ENCODE measurements at places on chromosomes 12 and 14.

- DNase-seq: no peak
These were observed 2.8 kb upstream of the CNIH1 start for GRCh38 chr14:54443981-54444380.

GRCh38 chr12:63779498-63780481, at the start of gene RXYLT1:
RXYLT1 (plus strand) TSS chr12:63779909; CDS start chr12:63779961, 52 bp downstream.
- DNase-seq: peak; percentile 86

GRCh38 chr12:119630223-119630780, 36.7 kb downstream of the TMEM233 start:
- DNase-seq: no peak

- no peak for DNase-seq
These were observed 122.9 kb downstream of the MYRFL start for GRCh38 chr12:69947897-69948296.

- DNase-seq: no peak
These were observed 185.8 kb upstream of the NUDT4 start for GRCh38 chr12:93191956-93192355.

- no peak for DNase-seq
These were observed 266.2 kb downstream of the RAD51B start for GRCh38 chr14:68085742-68086141.

- DNase-seq: peak; percentile 19
These were observed 19.9 kb downstream of the HRK start for GRCh38 chr12:116861320-116861719.

- no peak for DNase-seq
These were observed 12.6 kb downstream of the GIT2 start for GRCh38 chr12:109983432-109984142.

DNA sequence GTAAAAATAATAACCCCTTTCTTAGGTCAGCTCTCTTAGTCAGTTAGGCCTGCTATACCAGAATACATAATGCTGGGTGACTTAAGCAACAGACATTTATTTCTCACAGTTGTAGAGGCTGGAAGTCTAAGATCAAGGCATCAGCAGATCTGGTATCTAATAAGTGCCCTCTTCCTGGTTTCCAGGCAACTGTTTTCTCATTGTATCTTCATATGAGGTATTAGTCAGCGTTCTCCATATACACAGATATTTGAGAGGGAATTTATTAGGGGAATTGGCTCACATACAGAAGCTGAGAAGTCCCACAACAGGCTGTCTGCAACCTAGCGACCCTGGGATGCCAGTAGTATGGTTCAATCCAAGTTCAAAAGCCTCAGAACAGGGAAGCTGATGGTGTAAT, 896.0 kb downstream of the GALC start:
- no peak for DNase-seq

DNA sequence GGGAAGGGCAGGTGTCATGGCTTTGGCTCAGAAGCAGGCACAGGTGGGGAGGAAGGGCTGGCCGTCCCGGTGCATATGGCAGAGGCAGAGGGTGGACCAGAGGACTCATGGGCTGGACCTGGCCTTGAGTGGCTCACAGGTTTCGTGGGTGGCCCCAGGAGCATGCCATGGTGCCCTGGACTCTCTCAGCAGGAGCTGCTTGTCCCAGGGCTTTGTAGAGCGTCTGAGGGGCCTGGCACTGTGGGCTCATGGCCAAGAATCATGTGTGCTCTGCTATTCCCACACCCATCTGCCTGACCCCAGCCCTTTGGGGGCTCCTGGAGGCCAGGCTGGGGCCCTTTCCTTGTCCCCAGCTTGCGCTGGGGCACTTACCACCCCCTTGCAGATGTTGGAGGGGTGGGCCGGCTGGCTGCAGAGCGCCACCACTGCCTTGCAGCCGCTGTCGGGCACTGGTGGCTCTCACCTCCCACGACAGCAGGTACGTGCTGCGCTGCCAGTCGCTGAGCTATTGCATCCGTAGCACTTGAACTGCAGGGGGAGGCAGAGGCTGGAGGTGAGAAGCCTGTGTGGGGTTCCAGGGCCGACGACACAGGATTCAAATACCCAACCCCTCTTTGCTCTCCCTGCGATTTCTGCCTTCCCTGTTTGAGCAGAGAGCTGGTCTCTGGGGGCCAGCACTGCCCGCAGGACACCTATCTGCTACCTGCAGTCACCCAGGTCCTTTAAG, 187.4 kb upstream of the PRMT8 start:
- DNase-seq: no peak

GRCh38 chr14:104135904-104136471, 2.4 kb upstream of the KIF26A start:
- DNase-seq: no peak

- DNase-seq: no peak
These were observed 2.1 kb upstream of the USP44 start for GRCh38 chr12:95553197-95553943.

GRCh38 chr12:25716842-25717241, 163.8 kb upstream of the LMNTD1 start:
- DNase-seq: no peak

DNA sequence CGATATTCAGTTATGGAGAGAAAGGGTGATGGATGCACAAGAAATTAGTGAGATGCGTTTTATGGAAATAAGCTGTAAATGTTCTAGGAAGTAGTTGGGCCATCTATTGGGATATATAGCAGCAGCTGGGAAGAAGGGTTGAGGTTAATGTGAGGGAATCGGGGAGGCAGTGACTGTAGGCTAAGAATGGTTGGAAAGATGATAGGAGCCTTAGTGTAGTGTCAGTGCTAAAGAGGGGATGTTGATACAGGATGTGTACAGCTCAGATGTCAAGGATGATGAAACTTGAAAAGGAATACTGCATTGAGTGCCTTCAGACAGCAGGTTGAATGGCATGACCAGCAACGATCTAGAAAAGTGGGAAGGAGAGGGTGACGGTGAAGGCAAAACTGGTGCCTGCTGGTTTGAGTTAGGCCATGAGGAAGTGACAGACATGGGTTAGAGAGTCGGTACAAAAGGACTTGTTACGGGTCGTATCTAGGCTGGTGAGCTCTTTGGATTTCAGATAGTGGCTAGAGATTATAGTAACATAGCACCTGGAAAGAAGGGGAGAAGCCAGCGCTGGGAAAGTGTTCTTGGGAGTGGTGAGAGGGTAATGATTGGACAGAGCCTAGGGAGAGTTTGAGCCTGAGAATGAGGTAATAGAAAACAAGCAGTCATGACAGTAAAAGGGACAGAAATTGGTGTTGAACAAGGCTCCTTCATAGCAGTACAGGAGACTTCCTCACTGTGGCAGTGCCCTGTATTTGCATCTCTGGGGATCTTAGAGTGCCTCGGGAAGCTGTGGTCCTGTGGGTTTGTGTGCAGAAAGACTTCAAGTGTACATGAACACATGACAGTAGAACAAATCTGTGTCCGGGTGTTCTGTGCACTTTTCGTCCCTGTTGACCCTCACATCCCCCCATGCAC, 9.6 kb downstream of the MARS1 start:
- DNase-seq: no peak

- DNase-seq: peak; percentile 58
These were observed 1.9 kb downstream of the DUSP16 start for GRCh38 chr12:12560587-12561370.

- DNase-seq: no peak
These were observed 6.7 kb upstream of the STON2 start for GRCh38 chr14:81406863-81407262.

DNA sequence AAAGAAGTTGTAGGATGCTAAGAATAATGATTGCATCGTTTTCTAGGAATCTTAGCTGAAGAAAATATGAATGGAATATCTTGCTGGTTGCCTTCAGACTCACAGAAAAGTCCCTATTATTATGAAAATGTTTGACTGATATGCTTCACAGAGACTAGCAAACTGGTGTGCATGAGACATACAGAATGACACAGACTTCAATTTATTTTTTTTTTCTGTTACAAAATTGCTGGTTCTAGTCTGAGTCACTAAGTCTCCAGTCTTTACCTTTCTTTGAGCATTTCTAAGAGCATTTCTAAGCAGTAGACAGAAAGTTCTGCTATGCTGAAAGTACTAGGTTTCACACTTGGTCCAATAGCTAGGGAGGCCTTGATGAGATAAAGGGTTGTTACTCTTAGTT, 377.6 kb upstream of the ATP2B1 start:
- DNase-seq: no peak

DNA sequence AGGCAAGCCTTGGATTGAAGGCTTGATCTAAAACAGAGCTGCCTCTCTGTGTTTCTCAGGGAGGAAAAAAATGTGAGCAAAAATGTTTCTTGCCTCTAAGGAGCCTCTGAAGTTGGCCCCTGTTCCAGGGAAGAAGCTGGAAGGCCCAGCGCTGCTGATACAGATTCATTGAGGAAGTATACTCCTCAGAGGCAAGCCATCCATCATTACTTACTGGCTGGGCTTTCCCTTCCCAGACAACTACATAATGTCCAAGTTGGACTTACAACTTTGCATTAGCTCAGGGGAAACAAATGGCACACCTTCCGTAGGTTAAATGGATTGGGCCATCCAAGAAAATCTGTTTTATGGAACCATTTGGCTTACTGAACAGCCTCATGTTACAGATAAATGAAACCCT, 263.7 kb upstream of the SEL1L start:
- DNase-seq: no peak

DNA sequence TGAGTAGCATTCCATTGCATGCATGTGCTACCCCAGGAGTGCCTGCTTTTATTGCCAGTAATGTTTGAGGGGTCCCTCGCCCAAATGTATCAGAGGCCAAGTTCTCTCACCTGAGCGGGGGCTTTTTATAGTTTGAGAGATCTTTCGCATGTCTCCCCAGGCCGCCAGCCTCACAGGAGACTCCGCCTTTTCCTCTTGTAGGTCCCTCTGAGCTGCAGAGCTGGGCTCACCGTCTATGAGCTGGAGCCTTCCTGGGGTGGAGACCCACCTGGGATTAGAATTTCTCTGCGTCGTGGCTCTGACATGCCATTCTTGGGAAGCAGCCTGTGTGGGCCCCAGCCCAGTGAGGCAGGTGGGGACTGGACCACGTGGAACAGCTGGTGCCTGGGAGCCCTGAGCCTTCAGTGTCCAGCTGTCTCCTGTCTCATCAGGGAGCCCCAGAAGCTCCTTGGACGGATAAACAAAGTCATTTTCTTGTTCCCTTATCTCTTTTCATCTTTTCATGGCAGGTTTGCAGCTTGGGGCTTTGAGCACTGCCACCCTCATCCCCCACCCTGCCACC, 261.7 kb upstream of the CRY1 start:
- DNase-seq: no peak

DNA sequence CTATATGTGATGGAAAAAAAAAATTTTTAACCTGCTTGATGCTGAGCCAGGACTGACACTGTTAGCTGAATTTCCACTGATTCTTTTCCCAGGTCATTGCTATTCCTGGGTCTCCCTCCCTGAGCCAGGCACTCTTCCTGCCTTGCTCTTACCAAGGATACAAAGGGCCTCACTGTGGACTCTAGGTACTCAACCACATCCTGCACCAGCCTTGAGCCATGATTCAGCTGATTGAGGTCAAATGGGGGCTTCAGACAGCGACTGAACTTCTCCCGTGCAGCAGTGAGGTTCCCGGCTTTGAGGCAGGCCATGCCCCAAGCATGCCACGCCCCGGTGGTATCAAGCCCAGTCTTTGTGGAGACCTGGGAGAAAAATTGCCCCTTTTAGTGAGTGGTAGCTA, 54.3 kb downstream of the ZFYVE26 start:
- DNase-seq: no peak

DNA sequence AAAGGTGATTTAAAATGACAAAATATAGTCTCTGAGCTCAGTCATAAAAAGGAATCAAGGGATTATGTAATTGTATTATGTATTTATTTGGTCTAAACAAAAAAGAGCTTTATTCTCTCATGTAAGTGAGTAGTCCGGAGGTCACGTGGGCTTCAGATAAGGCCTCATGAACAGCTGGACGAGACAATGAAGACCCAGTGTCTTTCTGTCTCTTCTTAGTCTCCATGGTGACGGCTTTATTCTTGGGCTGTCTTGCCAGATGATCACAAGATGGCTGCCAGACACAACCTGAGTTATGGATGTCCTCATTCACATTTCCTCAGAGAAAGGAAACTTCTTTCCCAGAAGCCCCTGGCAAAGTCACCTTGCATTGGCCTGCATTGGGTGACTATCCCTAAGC, 98.6 kb downstream of the ARF6 start:
- DNase-seq: no peak

- DNase-seq: no peak
These were observed 133.2 kb downstream of the ANO4 start for GRCh38 chr12:100927826-100928225.

- DNase-seq: no peak
These were observed 171.5 kb downstream of the PTPN11 start for GRCh38 chr12:112590281-112590680.

Measured in activated naive CD4-positive, alpha-beta T cell treated with Interleukin-2 at 50 U/mL for 16 hours (primary cell).